ENCODE measurements at places on chromosomes 16 and 17.

DNA sequence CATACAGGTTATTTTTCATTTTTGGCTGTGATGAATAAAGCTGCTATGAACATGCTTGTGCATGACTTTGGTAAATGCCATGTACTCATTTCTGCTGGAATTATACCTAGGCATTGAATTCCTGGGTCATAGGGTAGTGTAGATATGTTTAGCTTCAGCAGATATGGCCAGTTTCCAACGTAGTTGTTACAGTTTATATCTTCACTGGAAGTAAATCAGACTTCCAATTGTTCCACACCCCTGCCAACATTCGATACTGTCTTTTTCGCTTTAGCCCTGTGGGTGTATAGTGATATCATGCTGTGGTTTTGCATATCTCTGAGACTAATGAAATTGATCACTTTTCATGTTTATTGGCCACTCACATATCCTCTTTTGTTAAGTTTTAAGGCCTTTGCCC is 50.4 kb downstream of the ARHGAP27 start:
- DNase-seq, result no peak

- no peak for DNase-seq
These were observed 9.8 kb downstream of the NTHL1 start for GRCh38 chr16:2037647-2038381.

DNA sequence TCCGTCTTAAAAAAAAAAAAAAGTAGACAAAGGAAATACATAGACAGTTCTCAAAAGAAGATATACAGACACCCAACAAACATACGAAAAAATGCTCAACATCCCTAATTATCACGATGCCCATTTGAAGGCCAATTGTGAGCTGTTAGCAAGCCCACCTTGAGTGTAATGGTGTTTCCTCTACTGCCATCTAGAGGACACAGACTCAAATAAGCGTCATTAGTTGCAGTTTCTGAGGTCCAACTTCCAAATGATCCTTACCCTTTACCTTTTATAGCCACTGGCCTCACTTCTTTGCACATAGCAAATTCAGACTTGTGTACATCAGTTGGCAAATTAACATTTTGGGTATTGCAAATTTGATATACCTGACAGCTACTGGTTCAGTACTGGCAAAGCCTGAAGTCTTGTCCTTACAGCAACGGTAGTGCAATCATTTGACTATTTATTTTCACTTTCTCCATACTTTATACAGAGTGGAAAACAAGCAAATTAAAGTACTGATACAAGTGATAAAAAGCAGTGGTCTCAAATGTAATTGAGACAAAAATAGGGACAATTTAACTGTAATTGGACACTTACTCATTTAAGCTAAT is 536.3 kb upstream of the EEF2KMT start:
- DNase-seq, result no peak

- DNase-seq, result no peak
These were observed 8.8 kb downstream of the PMM2 start for GRCh38 chr16:8806272-8806983.

Measured in activated naive CD4-positive, alpha-beta T cell treated with Interleukin-2 at 50 U/mL for 16 hours (primary cell).